Memory B cell (primary cell): ENCODE measurements at places on chromosomes 4 and X.

DNA sequence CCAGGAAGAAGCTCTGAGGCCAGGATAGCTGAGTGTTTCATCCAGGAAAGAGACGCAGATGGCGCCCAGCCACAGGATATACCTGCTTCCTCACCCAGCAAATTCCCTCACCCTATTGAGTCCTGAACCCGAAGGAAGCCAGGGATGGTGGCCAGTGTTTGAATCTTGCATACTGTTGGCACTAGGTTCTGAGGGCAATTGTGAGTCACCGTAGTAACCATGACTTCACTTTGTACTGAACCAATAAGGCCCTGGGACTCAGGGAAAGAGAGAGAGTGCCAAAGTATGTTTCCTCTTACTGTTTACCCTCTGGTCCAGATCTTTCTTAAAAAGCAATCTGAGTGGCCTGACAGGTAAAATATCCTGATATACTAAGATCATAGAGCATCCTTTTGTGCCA lies 25.6 kb upstream of the SMIM10L2A start:
- no peak for DNase-seq

- no peak for DNase-seq
Observed at GRCh38 chr4:83440148-83440814, 15.3 kb downstream of the HELQ start.

DNA sequence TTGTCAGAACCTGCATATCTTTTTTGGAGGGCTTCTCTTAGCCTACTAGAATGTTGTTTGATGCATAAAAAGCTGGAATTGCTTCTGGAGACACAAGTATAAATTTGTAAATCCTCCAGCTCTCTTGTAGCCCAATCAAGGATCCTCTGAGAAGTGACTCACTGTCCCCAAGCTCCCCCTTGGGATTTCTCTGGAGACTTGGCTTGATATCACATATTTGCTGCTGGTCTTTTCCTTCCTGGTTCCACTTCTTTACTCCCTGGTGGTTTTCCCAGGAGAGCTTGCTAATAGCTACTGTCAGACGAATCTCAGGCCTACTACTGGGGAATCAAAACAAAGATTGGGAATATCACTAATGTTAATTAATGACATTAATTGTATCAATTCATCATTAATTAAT lies 173.1 kb downstream of the STK32B start:
- no peak for DNase-seq

GRCh38 chr4:151798678-151799416 lies 38.0 kb upstream of the GATB start:
- no peak for DNase-seq

DNA sequence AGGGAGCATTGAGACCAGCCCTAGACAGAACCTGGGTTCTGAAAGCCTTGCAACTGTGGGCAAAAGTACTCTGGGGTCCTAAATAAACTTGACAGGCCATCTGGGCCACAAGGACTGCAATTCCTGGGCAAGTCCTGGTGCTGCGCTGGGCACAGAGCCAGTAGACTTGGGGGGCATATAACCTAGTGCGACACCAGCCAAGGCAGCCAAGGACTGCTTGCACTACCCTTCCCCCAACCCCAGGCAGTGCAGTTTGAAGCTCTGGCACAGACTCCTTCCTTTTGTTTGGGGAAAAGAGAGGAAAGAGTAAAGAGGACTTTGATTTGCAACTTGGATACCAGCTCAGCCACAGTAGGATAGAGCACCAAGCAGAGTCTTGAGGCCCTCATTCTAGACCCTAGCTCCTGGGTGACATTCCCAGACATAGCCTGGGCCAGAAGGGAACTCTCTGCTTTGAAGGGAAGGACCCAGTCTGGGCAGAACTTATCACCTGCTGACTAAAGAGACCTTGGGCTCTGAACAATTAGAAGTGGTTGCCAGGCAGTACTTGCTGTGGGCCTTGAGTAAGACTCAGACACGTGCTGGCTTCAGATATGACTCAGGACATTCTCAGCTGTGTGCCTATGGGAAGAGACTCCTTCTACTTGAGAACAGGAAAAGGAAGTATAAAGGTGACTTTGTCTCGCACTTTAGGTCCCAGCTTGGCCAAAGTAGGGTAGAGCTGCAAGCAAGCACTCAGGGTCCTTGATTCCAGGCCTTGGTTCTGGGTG lies 522.8 kb downstream of the GLUD2 start:
- no peak for DNase-seq

GRCh38 chrX:18617407-18617750 lies 54.5 kb downstream of the RS1 start:
- DNase-seq, result no peak

DNA sequence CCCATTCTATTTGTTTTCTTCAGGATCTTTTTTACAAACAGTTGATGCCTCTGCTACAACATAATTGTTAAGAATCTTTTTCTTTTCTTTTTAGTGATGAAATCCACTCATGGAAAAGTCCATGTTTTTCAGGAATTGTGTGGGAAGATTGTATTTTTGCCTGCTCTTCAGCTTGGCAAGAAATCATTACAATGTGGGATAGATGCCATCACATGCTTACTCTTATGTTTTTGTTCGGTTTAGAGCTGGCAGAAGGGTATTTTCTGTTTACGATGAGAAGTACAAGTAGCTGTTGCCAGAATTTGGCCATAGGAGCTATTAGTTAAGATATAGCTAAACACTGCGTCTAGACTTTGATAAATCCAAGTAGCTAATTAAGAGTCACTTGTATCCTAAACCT lies 2585.3 kb downstream of the ARAP2 start:
- DNase-seq, result no peak

GRCh38 chr4:185773419-185773818 lies 38.6 kb downstream of the SORBS2 start:
- DNase-seq, result no peak

GRCh38 chrX:10518073-10518472 lies 102.3 kb downstream of the MID1 start:
- DNase-seq, result no peak

DNA sequence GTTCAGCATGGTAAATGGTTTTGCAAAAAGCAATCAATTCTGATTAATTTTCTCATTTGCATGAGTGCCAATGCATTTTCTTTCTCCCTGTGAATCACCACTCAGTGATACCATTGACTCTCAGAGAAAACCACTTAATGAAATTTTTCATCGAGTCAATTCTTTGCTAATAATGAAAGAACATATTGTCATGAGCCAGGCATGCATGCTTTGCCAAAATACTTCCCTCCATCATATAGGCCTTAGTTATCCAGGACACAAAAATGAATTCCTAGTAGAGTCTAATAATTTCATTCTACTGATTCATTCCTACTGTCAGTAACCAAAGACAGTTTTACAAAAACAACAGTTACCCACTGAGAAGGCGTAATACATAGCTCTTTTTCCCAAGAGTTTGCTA lies 680.0 kb downstream of the TRIML1 start:
- no peak for DNase-seq

GRCh38 chr4:106021737-106022410 lies 126.6 kb downstream of the NPNT start:
- DNase-seq, result no peak
